Body of pancreas (tissue), 4 donors: ENCODE measurements at places on chromosomes 1 and 21.

GRCh38 chr1:225872075-225872430 lies 10.1 kb downstream of the TMEM63A start:
- no peak for DNase-seq

DNA sequence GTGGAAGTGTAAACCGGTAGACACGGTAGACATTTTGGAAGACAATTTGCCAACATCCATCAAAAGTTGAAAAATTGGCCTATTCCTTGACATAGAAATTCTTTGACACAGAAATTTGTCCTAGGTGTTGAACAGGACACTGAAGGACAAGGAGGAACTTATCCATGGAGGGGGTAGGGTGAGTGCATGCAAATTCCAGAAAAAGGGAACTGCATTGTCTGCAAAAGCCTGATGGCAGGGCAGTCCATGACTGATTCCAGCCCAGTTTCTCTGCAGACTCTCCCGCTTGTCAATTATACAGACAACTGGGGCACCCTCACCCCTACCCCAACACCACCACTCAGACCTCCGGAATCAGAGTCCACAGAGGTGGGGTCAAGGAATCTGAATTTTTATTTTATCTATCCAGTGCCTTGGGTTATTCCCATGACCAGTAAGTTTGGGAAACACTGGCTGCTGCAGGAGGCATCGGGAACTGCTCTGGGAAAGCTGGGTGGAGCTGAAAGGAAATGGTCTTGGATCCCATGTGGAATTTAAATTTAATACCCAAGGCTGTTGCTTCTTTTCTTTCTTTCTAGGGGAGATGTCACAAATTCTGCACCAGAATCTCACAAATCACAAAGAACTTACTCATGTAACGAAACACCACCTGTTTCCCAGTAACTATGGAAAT lies 103.3 kb upstream of the SLC45A1 start:
- DNase-seq = no peak

DNA sequence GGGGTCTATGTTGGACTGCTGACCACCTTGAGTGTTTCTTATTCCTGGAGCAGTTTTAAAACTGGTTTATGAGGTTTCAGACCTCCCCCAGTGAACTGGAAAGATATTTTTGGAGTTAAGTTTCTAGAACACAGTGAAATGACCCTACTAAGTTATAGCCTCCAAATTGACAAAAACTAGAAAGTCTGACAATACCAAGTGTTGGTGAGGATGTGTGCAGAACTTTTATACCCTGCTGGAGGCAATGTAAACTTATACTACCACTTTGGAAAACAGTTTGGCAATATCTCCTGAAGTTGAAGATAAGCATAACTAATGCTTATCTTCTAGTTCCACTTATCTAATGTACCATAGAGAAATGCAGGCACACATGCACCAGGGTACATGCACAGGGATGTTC lies 10.4 kb downstream of the OLFML2B start:
- no peak for DNase-seq

GRCh38 chr1:46203738-46204405 lies 738 bp downstream of the LURAP1 start:
- no peak for DNase-seq

DNA sequence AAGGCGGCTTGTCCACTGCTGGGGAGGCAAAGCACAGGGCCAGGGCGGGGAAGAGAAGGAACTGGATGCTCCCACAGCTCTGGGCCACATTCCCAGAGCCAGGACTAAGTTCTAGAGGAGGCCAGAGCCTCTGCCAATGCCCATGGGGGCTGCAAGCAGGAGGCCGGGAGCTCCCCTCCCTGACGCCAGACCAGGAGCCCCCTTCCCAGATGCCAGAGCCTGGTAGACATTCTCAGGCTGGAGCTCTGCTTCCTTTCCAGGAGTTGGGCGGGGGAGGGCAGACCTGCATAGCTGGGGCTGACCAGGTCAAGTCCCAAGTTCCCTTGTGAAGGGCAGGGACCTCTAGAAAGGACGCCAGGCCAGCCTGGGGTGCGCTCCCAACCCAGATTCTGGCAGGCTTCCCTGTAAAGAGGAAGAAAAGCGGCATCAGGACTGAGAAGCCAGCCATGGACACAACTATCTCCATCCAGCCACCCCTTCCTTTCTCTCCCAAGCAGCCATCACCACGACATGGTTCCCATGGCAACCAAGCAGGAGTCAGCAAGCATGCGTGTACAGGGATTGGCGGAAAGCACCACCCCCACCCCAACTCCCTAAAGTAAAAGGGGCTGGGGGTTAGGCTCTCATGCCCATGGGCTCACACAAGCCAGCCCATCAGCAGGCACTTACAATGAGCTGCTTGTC lies 13.4 kb downstream of the KIF21B start:
- no peak for DNase-seq

GRCh38 chr1:198068285-198068684 lies 88.5 kb upstream of the NEK7 start:
- no peak for DNase-seq

DNA sequence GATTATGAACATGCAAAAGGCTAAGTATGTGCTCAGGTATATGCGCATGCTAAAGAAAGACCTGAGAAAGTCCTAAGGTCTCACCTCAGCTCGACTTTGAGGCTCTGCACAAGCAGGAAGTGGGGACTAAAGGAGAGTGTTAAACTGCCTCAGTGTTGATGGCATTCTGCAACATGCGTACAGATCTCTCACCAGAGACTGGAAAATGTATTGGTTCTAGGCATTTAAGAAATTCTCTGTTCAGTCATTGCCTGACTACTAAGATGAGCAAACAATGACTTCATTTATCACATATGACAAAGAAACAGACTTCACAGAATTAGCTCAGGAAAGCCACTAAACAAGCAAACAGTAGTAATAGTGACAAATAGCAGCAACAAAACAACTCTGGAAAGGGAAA lies 90.8 kb downstream of the USH2A start:
- DNase-seq = no peak

GRCh38 chr1:236821091-236821627 lies 26.1 kb downstream of the MTR start:
- DNase-seq = no peak

DNA sequence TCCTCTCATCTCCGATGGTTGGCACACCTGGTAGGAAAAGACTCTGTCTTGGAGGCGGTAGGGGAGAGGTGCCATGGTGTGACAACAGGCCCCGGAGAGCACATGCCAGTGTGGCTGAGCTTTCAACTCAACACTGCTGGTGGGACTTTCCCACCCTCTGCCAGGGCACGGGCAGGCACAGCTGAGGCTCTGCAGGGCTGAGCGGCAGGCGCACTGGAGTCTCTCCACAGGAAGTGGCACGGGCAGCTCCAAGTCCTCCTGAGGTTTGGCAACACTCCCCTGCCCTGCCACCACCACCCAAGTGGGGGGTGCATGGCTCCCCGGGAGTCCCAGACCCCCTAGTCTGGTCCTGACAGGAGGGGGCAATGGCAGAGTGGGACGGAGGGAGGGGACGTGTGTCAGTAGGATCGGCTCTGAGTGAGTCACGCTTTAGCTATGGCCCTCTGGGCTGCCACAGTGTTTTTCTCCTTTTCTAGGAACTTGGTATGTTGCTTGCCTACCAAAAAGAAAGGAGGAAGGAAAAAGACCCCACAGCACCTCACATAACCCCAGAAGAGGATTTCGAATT lies 27.3 kb upstream of the EVA1B start:
- peak; percentile 34 for DNase-seq

GRCh38 chr21:40383951-40384350 lies 463.0 kb downstream of the DSCAM start:
- DNase-seq = no peak

GRCh38 chr1:22166439-22166838 lies 23.5 kb upstream of the WNT4 start:
- DNase-seq = no peak

DNA sequence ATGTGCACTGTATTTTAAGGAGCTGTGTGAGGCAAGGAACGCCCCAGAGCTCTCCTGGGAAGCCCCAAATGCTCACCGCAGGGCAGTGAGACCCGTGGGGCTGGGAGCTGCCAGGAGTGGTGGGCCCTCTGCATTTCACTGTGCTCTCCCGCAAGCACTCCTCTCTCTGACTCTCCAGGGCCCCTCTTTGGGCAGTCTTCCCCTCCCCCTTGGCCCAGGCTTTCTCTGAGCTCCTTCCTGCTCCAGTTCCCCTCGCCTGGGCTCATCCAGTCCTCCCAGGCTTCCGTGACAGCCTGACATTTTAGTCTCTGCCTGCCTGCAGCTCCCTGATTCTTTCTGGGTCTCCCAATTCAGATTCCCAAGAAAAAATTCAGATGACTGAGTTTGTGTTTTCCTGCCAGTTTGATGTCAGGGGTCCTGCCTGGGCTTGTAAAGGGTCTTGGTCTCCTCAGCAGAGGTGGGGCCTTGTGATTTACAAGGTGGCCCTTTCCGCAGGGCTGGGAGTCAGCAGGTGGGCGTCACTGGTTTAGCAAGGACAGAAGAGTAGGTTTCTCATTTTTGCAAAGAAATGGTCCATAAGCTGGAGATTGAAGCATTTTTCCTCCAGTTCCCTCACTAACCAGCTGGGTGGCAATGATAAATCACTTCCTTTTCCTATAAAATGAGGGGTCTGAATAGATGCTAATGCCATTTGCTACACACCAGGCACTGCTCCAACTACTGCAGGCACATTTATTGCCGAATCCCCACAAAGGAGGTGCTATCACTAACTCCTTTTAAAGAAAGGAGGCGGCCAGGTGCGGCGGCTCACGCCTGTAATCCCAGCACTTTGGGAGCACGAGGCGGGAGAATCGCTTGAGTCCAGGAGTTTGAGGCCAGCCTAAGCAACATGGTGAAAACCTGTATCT lies 1.9 kb upstream of the CA6 start:
- no peak for DNase-seq

GRCh38 chr1:174989536-174990220 lies 10.1 kb upstream of the CACYBP start:
- no peak for DNase-seq

GRCh38 chr1:15953294-15953771 lies 22.6 kb downstream of the ZBTB17 start:
- no peak for DNase-seq

DNA sequence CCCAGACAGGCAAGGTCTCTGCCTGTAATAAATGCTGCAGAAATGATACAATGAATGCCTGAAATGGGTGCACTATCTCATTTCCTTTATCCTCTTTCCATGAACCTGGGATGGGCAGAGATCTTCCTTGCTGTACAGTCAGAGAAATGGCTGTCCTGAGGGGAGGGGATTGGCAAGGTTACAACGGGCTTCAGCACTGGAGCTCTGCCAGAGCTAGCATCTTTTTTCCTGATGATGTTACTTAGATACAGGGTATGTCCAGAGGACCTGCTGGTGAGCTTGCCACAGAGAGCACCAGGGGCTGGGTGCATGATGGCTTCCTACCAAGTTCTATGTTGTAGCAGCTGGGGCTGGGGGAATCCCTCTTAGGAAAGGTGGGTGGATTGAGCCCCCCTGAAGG lies 115.1 kb downstream of the PLXNA2 start:
- no peak for DNase-seq

DNA sequence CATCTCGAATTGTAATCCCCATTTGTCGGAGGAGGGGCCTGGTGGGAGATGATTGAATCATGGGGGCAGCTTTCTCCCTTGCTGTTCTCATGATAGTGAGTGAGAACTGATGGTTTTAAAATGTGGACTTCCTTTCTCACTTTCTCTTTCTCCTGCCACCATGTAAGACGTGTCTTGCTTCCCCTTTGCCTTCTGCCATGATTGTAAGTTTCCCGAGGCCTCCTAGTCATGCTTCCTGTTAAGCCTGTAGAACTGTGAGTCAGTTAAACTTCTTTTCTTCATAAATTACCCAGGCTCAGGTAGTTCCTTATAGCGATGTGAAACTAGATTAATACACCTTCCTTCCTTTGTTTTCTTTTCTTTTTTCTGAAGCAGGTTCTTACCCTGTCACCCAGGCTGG lies 13.9 kb downstream of the DNAJC6 start:
- DNase-seq = no peak

DNA sequence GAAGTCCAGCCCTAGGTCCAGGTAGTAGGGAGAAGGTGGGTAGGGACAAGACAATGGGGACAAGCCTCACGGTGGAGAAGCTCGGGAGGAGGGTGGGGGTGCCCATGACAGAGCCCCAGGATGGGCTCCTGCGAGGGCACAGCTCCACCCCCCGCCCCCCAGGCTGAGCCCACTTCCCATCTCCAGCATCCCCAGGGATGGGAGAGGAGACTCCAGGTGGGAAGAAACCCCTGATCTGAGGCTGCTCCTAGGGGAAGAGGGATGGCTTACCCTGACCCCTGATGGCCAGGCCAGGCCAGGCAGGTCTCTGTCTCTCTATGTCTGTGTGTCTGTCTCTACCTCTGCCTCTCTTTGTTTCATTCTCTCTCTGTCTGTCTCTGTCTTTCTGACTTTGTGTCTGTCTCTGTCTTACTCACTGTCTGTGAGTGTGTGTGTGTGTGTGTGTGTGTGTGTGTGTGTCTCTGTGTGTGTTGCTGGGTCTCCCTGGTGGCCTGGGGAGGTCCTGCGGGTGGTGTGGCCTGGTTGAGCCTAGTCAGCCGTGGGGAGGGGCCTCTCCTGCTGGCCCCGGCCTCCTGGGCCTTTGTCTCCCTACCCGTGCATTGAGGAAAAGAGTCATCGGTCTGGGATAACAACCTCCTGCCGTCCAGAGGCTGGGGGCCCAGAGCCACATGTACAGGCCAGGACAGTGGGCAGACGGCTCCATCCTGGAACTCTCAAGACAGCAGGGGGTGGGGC lies 45.7 kb downstream of the WNT9A start:
- no peak for DNase-seq

DNA sequence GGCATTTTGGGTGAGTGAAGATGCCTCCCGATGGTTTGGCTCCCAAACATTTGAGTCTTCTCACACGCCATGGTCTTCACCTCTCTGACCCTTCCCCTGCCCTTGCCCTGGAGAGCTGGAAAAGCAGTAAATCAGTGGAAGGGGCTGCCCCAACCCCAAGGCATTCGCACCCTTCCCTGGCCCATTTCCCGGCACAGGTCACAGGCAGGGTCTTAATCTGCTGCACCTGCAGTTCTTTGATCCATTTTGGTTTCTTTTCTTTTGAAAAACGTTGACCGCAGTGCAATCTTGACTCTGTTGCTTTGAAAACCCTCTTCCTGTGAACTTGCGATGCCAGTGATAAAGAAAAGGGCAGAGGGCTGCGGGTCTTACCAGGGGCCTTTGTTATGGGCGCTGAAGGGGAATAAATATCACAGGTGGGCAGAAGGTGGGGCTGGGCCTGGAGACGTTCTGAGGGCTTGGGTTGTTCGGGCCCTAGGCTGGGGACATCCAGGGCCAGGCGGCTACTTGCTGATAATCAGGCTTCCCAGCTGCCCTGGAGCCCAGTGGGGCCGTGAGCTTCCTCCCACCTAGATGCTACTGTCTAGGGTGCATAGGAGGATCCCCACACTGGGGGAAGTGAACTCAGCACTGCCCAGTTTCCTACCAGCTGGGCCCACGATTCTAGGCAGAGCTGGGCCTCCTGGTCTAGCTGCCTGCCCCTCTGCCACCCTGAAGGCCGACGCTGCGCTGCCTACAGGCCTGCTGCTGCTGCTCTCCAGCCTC lies 38.6 kb upstream of the EPS8L3 start:
- DNase-seq = no peak

GRCh38 chr1:117759535-117759934 lies 153.7 kb downstream of the TENT5C start:
- no peak for DNase-seq

GRCh38 chr1:22861764-22862440 lies 110.8 kb downstream of the LACTBL1 start:
- DNase-seq = peak; percentile 47

- peak; percentile 64 for DNase-seq
These were observed 33.8 kb upstream of the CSF3R start for GRCh38 chr1:36516372-36517010.
